ENCODE measurements at places on chromosomes 3 and 15.

- peak; percentile 48 for DNase-seq
Observed at GRCh38 chr15:31977812-31978661, 52.3 kb upstream of the CHRNA7 start.

DNA sequence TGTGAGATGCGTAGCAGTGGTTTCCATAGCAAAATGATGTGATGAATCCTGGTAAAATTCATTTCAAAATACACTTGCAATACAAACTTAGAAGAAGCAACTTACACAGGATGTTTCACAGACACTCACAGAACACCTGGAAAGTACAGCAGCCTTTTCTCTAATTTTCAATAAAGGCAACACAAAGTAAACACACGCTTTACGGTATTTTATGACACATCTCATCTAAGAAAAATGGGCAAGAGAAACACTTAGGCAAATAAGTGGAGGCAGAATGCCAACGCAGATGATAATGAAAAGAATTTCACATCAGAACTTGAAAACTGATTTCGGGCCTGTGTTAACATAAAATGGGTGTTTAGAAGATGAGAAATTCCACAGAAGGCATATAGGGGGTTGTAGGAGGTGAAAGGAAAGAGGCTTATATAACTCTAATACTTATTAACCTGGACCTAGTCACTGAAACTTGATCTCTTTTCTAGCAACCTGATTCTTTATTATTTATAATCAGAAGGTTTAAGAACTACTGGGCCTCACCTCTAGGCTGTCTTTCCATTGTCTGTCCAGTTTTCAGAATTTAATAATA, 25.6 kb upstream of the MAP3K13 start:
- no peak for DNase-seq

- peak; percentile 92 for DNase-seq
Observed at GRCh38 chr3:52231502-52232278, 6.2 kb upstream of the TLR9 start.

GRCh38 chr15:73367624-73368300, 996 bp downstream of the HCN4 start:
- DNase-seq = no peak

DNA sequence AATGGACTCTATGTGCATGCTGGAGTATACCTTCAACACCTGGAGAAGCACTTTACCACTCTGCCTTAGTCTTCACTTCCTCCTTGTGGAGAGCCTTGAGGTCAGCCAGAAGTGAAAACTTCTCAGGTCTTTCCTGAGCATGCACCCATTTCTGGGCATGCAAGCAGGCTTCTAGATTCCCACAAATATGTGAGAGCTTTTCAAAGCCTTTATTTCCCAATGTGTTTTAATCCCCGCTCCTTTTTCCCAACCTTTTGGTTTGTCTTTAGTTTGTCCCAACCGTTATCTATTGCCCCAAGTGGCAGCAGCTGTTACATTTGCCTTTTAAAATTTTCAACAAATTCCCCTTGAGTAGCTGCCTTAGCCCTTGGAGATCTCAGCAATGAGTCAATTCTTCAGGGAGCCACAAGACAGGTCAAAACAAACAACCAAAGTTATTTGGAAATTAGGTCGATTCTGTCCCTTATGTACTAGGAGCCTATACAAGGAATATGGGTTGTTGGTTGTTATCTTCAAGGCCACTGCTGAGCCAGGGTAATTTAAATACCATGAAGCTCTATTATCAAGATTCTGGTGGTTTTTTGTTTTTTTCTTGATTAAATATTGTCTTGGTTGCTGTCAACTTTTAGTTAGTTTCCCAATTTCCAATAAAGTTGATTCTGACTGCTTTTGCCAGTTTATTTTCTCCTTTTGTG, 44.4 kb downstream of the LSM3 start:
- no peak for DNase-seq

- DNase-seq = no peak
Observed at GRCh38 chr3:182460303-182460702, 333.0 kb upstream of the ATP11B start.

DNA sequence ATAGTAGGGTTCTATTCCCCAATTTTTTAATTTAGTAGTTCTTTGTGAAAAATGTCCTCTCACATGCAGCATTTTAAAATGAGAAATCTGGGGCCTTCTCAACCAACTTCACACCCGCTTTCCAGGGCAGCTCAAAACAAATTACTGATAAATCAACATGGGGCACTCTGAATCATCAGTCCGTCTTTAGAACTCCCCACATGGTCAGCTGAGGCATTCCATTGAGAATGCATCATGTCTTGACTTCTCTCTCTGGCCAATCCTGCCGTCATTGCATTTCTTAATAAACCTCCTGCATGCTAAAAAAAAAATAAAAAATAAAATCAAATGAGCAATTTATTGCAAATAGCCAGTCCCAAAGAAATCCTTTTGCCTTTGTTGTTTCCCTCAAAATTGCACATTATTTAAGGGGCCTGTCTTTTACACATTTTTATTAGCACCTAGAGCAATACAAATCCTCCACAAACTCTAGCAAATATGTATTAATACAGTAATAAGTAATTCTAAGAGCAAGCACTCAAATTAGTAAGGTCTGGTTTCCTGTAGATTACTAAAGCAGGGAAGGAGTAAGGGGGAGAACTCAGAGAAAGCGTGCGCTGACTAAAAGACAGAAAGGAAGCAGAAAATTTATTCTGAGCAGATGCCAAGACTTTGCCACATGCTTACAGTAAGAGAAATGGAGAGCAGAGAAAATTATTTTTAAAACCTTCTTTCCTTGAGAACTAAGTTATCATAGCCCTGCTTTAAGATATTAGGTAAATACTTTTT, 175.7 kb downstream of the TNIK start:
- DNase-seq = no peak

DNA sequence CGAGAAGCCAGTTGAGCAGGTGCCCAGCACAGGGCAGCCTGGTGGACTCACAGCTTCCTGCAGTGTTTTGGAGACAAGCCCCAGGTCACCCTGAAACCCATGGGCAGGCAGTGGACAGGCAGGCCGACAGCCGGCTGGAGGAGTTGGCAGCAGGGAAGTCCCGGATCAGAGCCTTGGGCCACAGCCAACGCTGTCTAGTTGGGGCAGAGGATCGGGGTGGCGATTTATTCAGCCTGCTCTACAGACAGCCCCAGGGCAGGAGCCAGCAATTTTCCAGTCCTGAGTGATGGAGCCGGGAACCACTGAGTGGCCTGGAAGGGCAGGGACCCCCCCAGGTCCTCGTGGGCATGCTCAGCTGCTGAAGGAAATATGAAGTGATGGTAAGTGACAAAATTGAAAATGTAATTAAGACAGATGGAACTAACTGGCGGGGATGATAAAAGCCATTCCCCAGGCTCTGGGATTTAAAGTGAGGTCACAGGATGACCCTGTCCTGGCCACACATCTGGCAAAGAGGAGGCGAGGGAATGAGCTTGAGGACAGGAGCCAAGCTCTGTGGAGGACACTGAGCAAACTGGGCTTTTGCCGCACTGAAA, 34.4 kb upstream of the TBC1D21 start:
- no peak for DNase-seq

DNA sequence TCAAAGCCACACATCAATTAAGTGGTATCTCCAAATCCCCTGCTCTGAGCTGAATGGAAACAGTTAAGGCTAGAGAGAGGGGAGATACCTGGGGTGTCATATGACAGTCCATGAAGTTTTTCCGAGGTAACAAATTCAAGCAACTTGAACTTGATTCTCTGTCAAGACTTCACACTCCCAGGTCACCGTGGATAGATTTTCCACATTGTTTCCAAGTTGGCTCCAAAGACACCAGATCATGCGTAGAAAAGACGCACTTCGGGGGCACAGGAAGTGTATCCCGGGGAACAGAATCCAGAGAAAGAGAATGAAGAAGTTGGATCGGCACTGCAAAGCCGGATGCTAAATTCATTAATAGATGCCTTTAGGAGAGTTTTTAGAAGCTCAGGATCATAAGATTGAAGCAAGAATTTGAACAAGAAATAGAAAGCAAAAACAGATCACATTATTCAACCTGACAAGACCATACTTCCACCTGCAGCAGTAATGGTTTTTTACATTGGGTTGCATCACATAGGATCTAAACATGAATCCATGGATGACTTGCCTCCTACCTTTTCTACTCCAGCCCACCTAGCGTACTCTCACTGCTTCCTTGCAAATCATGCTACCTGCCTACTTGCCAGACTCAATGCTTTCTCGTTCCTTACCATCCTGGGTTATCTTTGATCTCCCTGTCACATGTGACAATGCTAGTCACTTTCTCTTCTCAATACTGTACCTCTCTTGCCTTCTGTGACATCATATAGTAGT, 253.0 kb upstream of the ADAMTS9 start:
- no peak for DNase-seq

DNA sequence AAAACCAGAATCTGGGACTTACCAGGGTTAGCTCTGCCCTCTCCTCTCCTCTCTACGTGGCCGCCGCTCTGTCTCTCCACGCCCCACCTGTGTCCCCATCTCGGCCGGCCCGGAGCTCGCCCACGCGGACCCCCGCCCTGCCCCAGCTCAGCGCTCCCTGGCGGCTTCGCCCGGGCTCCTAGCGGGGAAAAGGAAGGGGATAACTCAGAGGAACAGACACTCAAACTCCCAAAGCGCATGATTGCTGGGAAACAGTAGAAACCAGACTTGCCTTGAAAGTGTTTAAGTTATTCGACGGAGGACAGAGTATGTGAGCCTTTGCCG, 5.4 kb downstream of the ISL2 start:
- DNase-seq = no peak

DNA sequence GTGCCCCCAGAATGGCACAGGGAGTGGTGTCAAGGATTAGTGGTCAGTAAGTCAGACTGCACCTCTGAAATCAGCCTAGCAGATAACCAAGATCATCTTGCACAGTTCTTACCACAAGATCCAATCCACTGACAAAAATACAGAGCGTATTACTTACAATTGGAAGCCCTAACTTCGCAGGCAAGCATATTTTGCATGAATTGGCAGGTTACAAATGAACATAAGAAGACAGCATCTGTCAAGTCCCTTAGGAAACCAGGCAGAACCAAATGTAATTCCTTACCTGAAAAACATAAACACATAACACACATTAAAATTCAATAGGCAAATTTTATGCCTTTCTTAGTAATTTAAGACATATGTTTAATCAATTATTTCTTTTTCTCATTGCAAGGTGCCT, 293.4 kb downstream of the MAGI1 start:
- DNase-seq = no peak

GRCh38 chr3:177314897-177315296, 117.6 kb upstream of the TBL1XR1 start:
- DNase-seq = no peak

GRCh38 chr15:73082812-73083211, 30.5 kb downstream of the NEO1 start:
- no peak for DNase-seq

DNA sequence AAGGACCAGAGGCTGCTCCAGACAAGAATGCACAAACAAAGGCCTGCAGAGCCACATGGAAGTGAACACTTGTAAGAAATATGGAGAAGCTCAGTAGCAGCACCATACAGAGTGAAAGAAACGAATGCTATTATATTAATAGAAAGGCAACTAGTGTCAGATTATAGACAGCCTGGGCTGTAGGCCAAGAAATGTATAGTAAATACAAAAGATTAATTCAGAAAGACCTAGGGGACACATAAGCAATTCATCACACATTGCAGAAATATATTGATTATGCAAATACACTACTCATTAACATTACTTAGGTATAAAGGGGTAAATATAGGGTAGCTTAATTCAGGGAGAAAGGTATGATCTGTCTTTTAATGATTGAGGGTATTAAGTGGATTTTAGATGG, 69.5 kb upstream of the GUCA1C start:
- DNase-seq = no peak

DNA sequence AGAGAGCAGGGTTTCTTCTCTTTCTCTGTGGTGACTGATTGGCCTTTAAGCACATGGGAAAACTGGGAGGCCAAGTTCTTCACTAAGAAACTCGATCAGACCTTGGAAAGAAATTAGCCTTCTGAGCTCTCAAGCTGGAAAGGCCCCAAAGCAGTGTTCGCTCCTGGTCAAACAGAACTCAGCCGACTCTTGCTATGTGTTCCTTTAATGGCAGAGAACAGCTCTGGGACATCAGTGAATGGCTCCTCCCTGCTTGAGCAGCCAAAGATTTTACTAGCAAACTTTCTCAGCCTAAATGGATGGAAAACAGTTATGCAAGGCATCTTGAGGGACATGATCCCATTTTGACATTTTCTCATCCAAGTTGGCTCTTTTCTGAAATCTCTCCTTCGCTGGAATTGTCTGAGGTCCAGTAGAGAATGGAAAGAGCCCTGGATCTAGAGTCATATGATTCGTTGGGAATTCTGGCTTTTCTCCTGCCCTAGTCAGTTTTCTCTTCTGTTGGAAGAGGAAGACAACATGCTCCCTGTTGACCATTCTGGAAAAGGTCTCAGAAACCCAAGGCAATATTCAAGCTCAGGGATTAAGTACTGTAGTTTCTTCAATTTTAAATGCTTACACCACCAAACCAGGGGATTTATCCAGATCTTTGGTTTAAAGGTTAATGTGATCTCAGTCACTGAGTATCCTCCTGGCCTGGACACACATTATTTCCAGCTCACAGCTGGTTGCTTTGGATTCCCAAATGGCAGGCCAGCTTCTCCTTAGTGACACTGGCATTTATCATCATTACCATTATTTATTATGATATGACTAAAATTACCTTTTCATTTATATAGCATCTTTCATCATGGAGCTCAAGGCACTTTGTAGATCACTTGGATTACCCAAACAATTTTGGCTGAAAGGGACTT, 319.6 kb downstream of the AGBL1 start:
- DNase-seq = no peak

- no peak for DNase-seq
Observed at GRCh38 chr3:100880845-100881244, 112.4 kb downstream of the ABI3BP start.

GRCh38 chr3:21158861-21159542, 592.0 kb downstream of the ZNF385D start:
- DNase-seq = no peak

DNA sequence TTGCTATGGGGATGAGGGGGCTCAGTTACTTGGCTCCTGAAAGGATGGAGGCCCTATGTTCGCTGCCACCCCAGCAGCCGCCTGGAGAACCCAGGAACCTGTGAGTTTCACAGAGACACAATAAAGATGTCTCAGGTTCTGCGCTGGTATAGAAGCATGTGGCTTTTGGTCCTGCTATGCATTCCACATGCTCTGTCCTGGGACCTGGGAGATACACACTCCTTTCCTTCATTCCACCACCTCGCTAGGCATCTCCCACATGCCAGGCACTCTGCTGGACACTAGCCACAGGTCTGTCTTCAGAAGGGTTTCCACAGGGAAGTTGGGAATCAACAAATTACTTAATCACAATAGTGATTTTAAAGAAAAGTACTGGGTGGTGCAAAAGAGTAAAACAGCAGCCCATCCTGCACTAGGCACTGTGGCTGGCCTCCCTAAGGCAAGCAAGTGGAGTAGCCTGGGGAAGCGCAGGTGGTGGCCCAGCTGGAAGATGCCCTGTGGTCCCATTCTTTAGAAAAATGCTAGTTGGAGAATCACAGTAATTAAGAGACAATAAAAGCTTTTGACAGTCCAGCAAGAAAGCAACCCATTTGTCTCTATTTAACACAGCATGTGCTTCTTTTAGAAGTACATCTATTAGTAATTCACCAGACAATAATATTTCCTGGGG, 408.9 kb upstream of the WNT5A start:
- DNase-seq = no peak

- no peak for DNase-seq
Observed at GRCh38 chr3:189710620-189711402, 79.6 kb downstream of the TP63 start.

Data from activated gamma-delta T cell treated with Interleukin-2 at 50 U/mL for 16 hours (primary cell).